Small intestine (tissue), 16 donors: ENCODE measurements at places on chromosomes 2 and 18. TPM values are rescaled to one million over a fixed set of nuclear protein-coding genes. Genes with fewer than 3 reads are reported as not detected.
A peak's percentile ranks its signal among the peaks of the same experiment; 100 is the strongest.

MCEE gene
- polyA plus RNA-seq = 28.4 TPM

GRCh38 chr2:148966438-148966758, 72.1 kb upstream of the LYPD6B start:
- no peaks in the 10 kb centered on the region for H3K27me3 ChIP-seq
- no peaks in the 10 kb centered on the region for H3K36me3 ChIP-seq
- H3K27ac ChIP-seq = no peak overlapping the region
- no peaks in the 10 kb centered on the region for H3K4me1 ChIP-seq
- DNase-seq = no peak
- no peak overlapping the region for H3K4me3 ChIP-seq

DNA sequence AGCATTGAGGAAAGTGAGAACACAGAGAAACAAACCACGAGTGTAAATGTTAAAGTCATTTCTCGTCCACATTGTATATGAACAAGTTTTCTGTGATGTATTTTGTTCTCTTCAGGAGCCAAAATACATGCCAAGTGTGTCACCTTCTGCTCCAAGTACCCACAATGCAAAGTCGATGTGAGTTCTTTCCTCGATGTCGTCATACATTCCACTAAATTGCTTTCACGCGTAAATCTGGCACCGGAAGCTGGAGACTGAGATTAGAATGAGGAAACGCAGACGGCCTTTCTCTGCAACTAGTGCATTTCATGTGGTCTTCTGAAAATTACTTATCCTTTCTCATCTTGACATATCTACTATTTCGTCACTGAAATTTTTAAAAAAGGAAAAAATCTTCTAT, 118.5 kb upstream of the SALL3 start:
- no peaks in the 10 kb centered on the region for H3K4me1 ChIP-seq
- H3K27me3 ChIP-seq = no peaks in the 10 kb centered on the region
- H3K36me3 ChIP-seq = no peaks in the 10 kb centered on the region
- no peak for DNase-seq
- no peak overlapping the region for H3K27ac ChIP-seq

DNA sequence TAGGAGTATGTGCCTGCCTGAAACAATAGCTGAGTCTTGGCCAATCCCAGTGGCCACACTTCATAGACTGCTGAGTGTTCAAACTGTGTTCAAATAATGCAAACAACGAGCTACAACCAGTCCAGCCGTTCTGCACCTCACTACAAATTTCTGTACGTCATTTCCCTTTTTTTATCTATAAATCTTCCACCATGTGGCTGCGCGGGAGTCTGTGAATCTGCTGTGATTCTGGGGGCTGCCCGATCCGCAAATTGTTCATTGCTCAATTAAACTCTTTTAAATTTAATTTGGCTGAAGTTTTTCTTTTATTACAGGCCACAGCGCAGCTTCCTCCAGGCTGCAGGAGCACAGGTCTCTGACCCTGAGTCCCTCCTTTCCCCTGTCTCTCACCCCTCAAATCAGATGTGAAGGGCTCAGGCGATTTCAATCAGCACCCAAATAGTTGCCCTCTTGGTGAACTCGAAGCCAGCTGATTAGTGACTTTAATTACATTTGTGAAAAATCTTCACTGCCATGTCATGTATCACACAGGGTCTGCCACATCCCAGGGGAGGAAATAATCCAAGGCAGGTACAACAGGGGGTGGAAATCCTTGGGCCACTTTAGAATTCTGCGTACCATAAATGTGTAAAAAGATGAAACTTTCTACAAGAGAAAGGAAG, 145.6 kb downstream of the NDUFA10 start:
- peaks cover 4% of the 10 kb centered on the region for H3K27me3 ChIP-seq
- H3K27ac ChIP-seq = no peak overlapping the region

GRCh38 chr2:182166841-182167240, 181.2 kb downstream of the PPP1R1C start:
- no peaks in the 10 kb centered on the region for H3K27me3 ChIP-seq
- DNase-seq = no peak
- no peaks in the 10 kb centered on the region for H3K36me3 ChIP-seq
- no peak overlapping the region for H3K27ac ChIP-seq
- no peak overlapping the region for H3K4me3 ChIP-seq

- H3K4me3 ChIP-seq = no peak overlapping the region
- H3K4me1 ChIP-seq = peaks cover 1% of the 10 kb centered on the region
- H3K27me3 ChIP-seq = no peaks in the 10 kb centered on the region
- no peak for DNase-seq
- H3K27ac ChIP-seq = no peak overlapping the region
Observed at GRCh38 chr2:109703077-109703476, 88.9 kb downstream of the SOWAHC start.

LIMS3 gene
- polyA plus RNA-seq = 0.66 TPM

DNA sequence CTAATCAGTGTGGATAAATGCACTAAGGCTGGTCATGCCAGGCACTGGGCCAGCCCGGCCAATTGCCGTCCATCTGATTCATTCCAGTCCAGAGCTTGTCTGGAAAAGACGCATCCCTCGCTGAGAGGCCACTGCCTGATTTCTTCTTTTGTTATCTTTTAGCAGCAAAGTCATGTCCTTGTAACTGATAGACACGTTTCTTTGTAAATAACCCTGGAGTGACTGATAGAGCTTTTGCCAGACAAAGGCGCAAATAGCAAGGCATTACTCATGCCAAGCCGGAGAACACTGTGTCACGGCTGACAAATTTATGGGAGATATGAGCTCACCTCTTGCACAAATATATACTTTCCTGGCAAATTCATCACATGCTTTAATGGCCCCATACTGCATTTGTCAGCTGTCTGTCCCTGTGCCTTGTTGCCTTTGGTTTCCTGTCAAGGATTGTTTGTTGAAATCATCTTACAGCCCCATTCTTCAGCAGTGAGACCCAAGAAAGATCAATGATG, 164.4 kb downstream of the ETAA1 start:
- DNase-seq = peak; percentile 48
- H3K27ac ChIP-seq = no peak overlapping the region
- no peaks in the 10 kb centered on the region for H3K4me1 ChIP-seq
- no peaks in the 10 kb centered on the region for H3K27me3 ChIP-seq

LRRTM1 gene
- 1.4 TPM for polyA plus RNA-seq

DSG4 gene
- not detected for polyA plus RNA-seq

DNA sequence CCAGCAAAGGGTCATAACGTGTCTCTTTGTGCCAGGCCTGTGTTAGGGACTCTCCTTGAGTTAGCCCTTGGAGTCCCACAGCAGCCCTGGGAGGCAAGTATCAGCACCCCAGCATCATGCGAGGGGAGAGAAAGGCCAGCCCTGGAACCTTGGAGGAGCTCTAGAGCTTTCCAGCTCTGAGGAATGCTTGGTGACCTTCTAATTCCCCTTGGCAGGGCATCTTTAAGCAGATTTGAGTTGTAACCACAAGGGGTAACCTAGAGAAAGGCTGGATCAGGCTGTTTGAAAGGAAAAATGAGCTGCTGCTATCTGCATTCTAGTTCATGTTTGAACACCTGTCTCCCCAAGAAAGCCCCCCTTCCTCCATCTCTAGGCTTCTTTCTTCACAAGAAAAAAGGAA, 23.8 kb upstream of the ODC1 start:
- no peaks in the 10 kb centered on the region for H3K4me1 ChIP-seq
- no peaks in the 10 kb centered on the region for H3K36me3 ChIP-seq
- no peak overlapping the region for H3K27ac ChIP-seq
- no peaks in the 10 kb centered on the region for H3K27me3 ChIP-seq

DNA sequence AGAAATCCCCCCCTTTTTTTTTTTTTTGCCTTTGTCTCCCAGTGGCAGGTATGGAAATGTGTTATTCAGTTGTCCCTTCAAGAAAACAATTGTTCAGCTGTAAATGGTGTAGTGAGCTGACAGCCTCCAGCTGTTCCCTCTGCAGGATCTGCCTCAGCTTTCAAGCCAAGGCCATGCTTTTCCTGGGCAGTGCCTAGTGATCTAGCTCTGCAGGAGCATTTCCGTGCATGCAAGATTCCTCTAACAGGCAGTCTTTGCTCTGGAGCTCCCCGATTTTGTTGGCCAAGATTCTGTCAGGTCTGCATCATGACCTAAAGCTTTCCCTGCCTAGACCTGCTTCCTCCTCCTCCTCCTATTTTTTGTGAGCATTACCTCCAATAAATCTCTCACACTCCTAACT, 300.7 kb upstream of the UBE2E3 start:
- H3K36me3 ChIP-seq = no peaks in the 10 kb centered on the region
- no peak overlapping the region for H3K27ac ChIP-seq
- no peak for DNase-seq
- no peaks in the 10 kb centered on the region for H3K4me1 ChIP-seq

- DNase-seq = peak; percentile 26
- peaks cover 9% of the 10 kb centered on the region for H3K36me3 ChIP-seq
- H3K4me1 ChIP-seq = peaks cover 18% of the 10 kb centered on the region
- no peak overlapping the region for H3K27ac ChIP-seq
Observed at GRCh38 chr2:241771286-241772062, 5.1 kb upstream of the GAL3ST2 start.

DNA sequence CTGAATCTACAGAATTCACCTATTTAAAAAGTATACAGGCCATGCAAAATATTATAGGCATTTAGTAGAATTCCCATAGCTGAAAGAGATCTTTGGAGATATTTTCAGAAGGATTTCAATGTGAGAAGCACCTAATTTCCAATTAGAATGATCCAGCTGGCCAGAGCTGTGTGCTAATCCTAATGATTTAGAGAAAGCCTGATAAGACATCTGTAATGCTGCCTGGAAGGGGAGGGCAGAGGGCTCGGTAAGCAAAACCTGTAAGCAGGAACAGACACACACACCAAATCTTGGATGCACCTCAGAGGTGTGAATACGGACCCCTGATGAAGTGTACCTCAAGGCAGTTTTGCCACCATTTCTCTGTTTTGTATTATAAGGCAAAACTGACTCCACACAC, 14.0 kb downstream of the SERTAD2 start:
- no peak for DNase-seq
- peaks cover 25% of the 10 kb centered on the region for H3K36me3 ChIP-seq
- H3K27ac ChIP-seq = no peak overlapping the region
- H3K4me3 ChIP-seq = no peak overlapping the region
- peaks cover 2% of the 10 kb centered on the region for H3K4me1 ChIP-seq

KCNJ3 gene
- 3.0 TPM for polyA plus RNA-seq

DNA sequence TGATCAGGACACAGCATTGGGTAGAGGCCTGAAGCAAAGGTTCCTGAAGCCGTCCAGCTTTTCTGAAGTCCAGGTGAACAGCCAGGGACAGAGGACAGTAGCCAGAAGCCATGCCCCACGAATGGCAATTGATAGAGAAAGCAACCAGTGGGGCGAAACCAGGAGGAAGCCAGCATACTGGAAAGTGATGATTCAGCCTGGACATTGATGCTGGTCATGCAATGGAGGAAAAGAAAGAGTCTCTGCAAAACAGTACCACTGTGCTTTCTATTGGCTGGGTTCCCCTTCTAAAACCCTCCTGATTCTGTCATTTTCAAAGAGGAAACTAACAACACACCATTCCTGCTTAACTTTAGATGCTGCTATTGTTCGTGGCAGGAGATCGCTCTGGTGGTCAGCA, 221.4 kb upstream of the EPAS1 start:
- H3K4me1 ChIP-seq = no peaks in the 10 kb centered on the region
- peak overlapping the region; percentile 55 for H3K27ac ChIP-seq
- H3K36me3 ChIP-seq = peaks cover 2% of the 10 kb centered on the region
- no peak overlapping the region for H3K4me3 ChIP-seq

DNA sequence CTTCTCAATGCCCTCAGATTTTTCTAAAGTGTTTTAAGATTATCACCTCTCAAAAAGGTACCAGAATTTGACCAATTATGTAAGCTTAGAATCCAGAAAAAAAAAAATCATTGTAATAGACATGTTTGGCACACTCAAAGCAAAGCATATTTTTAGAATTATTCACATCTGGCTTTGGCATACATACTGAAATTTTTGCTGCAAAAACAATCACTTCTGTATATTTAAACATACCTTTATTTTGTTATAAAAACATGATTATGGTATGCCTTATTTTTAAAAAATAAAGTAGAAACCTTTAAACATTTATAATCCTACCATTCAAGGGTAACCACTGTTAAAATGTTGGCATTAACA, 143.3 kb downstream of the ESCO1 start:
- DNase-seq = no peak
- H3K27ac ChIP-seq = no peak overlapping the region
- H3K27me3 ChIP-seq = no peaks in the 10 kb centered on the region
- H3K36me3 ChIP-seq = no peaks in the 10 kb centered on the region

ARHGAP25 gene
- polyA plus RNA-seq = 3.6 TPM

- H3K27ac ChIP-seq = no peak overlapping the region
- no peaks in the 10 kb centered on the region for H3K27me3 ChIP-seq
- H3K4me3 ChIP-seq = no peak overlapping the region
- H3K4me1 ChIP-seq = peaks cover 12% of the 10 kb centered on the region
- no peak for DNase-seq
- H3K36me3 ChIP-seq = peaks cover 9% of the 10 kb centered on the region
Observed at GRCh38 chr2:134408386-134408785, 154.5 kb downstream of the MGAT5 start.

- no peak overlapping the region for H3K27ac ChIP-seq
- H3K27me3 ChIP-seq = no peaks in the 10 kb centered on the region
- no peaks in the 10 kb centered on the region for H3K4me1 ChIP-seq
- no peak for DNase-seq
- no peak overlapping the region for H3K4me3 ChIP-seq
Observed at GRCh38 chr2:144922519-144922918, 402.6 kb upstream of the ZEB2 start.

GRCh38 chr2:234267534-234267933, 217.0 kb downstream of the SPP2 start:
- DNase-seq = no peak
- H3K36me3 ChIP-seq = no peaks in the 10 kb centered on the region
- H3K27ac ChIP-seq = no peak overlapping the region
- no peak overlapping the region for H3K4me3 ChIP-seq
- H3K27me3 ChIP-seq = no peaks in the 10 kb centered on the region

DNA sequence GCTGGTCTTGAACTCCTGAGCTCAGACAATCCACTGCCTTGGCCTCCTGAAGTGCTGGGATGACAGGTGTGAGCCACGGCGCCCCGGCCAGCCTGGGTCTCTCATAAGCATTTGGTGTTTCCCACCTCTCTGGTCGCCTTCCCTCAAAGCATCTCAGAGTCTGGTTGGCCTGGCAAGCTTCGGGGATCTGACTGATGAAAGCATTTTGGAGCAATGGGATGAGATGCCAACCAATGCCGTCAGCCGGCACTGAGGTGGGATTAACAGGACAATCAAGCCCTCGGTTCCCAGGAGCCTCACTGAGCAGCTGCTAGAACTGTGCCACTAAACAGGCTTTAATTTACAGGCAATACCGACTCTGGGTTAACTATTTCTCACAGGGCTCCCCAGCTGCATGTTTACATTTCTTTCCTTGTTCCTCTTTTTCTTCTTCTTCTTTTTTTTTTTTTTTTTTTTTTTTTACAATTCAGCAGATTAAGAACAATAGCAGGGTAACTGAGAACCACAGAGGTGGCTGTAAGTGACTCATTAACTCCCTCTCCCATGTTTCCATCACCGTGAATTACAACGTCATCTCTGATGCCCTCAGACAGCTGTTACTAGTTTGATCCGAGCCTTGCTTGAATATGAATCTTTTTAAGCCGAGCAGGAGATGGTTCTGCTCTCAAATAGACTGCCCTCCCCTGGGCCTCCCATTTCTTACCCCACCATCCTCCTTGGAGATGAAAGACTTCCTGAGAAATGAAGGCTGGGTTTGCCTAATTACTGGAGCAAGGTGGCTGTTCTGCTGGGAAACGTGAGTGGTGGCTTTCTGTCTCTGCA, 37.9 kb downstream of the ODC1 start:
- H3K4me3 ChIP-seq = no peak overlapping the region
- H3K27ac ChIP-seq = no peak overlapping the region
- peak; percentile 68 for DNase-seq
- H3K27me3 ChIP-seq = no peaks in the 10 kb centered on the region
- H3K36me3 ChIP-seq = peaks cover 68% of the 10 kb centered on the region
